ENCODE measurements at places on chromosomes 2 and 18. TPM values are rescaled to one million over a fixed set of nuclear protein-coding genes. Genes with fewer than 3 reads are reported as not detected.

DNA sequence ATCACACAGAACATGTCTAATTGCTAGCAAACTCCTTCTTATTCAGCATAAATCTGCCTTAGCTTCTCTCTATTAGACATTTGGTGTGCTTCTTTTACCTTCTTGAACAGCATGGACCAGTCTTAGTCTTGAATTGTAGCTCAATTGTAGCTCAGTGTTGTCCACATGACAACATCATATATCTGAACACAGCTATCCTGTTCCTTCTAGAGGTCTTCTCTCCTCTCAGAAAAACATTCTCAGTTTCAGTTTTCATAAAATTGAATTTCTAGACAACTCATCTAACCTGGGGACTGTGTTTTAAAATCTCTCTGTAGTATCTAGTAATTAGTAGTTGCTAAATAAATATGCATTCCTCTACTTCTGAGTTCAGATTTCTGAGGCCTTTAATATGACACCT lies 47.6 kb downstream of the CPO start:
- DNase-seq, result no peak

DNA sequence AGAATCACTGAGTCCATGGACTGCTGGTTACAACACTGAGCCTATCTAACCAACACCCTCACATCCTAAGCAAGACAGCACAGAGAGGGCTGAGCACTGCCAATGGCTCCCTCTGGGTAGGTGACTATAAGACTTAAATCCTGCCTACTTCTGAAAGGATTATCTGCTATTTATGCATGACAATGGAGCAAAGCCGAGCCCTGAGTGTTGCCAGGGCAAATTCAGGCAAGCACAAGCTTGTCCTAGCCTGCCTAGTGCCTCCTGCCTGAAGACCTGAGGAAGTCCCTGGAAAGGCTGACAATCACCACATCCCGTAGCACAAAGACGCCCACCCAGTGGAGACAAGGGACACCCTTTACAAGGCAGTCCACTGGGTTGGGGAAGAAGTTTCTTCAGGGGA lies 129.7 kb downstream of the OSR1 start:
- no peak for DNase-seq

DNA sequence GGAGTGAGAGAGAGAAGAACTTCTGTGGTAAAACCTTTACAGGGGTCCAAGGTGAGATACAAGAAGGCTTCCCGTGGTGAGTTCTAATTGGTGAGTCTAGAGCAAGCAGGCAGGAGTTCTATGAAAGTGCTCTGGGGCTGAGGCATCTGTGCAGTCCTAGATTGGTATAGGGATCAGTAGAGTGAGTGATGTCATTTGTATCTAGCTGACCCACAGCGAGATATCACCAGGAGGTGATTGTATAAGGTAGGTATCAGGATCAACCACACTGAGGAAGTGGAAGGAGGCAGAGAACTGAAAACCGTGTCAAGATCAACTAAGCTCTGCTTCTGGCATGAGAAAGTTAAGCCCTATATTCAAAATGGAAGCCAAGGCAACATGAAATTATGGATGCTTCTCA lies 1648.9 kb upstream of the TMEFF2 start:
- no peak for DNase-seq

- DNase-seq, result no peak
Observed at GRCh38 chr2:46270384-46270783, 26.8 kb upstream of the EPAS1 start.

DNA sequence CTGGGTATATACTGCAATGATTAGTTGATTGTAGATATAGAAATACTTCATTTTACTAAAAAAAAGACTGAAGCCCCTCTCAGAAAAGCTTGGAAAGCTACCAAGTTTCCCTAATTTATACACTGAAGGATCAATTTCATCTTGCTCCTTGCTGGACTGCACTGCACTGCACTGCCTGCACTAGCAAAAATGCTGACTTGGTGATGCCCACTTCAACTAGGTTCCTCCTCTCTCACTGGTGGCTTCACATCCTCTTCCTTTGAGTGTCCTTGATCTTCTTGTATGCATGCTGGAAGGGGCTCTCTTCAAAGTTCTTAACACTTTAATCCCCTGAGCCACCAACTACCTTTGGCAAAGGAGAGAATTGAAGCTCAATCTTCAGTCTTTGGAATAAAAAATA lies 31.7 kb upstream of the ITPRID2 start:
- DNase-seq, result no peak

GRCh38 chr18:31219395-31219794 lies 56.7 kb upstream of the DSC1 start:
- no peak for DNase-seq

GRCh38 chr2:229930656-229931055 lies 8.4 kb downstream of the FBXO36 start:
- no peak for DNase-seq

GRCh38 chr18:36461551-36461987 lies 164.1 kb downstream of the FHOD3 start:
- DNase-seq, result no peak

GRCh38 chr2:60109744-60110143 lies 443.7 kb downstream of the BCL11A start:
- DNase-seq, result no peak

DNA sequence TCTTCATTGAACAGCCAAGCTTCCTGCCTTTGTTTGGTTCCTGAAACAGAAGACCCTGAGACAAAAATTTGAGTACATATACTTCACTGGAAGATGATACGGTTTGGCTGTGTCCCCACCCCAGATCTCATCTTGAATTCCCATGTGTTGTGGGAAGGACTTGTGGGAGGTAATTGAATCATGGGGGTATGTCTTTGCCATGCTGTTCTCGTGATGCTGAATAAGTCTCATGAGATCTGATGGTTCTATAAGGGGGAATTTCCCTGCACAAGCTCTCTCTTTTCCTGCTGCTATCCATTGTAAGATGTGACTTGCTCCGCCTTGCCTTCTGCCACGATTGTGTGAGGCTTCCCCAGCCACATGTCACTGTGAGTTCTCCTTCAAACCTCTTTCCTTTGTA lies 76.5 kb downstream of the BABAM2 start:
- DNase-seq, result no peak

DNA sequence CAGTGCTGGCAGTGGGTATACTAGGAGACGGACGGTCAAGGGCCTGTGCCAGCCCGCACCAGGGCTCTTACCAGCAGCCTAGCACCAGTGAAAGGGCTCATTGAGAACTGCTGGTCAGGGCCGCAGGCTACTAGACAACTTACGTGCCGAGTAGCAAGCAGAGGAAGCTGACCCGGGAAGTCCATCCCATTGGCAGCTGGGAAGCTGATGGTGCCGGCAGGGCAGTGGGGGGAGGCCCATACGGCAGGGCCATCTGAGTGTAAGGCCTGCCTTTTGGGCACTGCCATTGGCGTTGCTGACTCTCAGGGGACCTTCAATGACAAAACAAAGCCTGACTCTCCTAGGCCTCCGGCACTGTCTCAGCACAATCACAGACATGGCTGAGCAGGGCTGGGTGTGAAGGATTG lies 20.6 kb downstream of the EFR3B start:
- no peak for DNase-seq

DNA sequence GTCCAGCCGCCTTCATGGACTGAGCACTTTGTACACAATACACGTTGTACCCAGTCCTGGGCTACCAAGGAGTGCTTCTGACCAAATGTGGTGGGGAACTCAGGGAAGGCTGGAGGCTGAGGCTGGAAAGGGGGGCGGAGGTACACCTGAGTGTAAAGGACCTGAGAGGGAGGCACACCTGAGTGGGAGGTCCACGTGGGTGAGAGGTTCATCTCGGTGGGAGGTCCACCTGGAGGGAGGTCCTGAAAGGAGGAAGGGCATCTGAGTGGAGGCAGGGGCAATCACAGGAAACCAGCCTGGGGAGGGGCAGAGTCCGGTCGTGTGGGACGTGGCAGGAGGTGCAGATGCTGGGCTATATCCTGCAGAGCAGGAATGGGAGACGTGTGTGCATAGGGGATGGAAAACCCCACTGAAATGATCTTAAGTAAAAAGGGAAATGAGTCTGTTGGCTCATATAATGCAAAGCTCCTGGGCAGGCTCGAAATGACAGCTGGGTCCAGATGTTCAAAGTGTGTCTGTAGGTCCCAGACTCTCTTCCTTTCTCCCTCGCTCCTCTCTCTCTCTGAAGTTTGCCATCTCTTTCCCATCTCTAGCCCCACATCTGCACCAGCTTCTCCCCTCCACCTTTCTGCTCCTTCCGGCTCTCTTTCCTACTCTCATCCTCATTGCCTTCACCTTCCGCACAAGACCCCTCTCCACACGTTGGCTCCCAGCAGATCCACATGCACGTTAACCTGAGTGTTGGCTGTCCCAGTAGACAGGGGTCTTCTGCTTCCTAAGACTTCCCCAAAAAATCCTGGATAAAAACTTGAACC lies 137.7 kb downstream of the PXDN start:
- DNase-seq, result no peak

GRCh38 chr2:198662905-198663304 lies 794.8 kb downstream of the SATB2 start:
- no peak for DNase-seq

- DNase-seq, result no peak
Observed at GRCh38 chr2:189076572-189076971, 102.4 kb downstream of the COL3A1 start.

DNA sequence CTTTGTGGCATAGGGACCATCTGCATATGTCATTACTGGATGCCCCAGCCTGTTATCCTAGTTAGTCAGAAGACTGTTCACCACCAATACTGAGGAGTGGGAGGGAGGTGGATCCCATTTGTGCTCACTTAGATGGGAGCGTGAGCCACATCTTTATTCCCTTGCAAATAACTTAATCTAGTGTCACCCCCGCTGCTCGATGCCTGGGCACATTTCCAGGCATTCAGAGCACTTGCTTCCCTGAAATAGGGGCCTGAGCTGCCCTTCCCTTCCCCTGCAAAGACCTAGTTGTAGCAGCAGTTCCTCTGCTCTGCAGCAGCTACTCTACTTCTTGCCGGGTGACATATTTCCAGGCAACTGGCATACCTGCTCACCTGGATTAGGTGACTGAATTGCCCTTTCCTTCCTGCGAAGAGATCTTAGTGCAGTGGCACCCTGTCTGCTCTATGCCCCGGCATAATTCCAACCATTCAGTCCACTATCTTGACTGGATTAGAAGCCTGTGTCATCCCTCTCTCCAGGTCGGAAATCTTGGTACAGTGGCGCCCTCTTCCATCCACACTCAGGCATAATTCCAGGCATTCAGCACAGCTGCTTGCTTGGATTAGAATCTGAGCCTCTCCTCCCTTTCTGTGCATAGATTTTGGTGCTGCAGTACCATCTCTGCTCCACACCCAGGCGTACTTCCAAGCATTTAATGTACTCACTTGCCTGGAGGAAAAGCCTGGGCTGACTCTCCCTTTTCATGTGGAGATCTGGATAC lies 1389.1 kb upstream of the TMEFF2 start:
- DNase-seq, result no peak

DNA sequence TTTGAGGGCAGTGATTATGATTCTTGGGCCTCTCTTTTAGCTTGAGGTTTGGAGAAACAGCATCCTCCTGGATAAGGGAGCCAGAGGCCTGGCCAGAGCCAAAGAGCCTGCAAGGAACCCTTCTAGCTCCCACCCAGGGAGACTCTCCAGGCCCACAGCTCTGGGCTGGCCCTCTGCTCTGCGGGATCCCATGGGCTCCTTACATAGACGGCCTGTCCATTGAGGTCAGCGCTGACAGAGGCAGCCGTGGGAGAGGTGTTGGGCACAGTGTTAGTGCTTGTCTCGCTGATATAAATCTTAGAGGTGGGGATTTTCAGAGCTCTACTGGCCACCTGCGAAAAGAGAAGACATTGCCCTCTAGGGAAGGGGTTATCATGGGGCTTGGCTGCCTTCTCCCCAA lies 67.2 kb downstream of the XDH start:
- DNase-seq, result no peak

- DNase-seq, result no peak
Observed at GRCh38 chr2:195633974-195634373, 23.1 kb upstream of the SLC39A10 start.

- no peak for DNase-seq
Observed at GRCh38 chr2:200159829-200160781, 146.4 kb upstream of the SPATS2L start.

DNA sequence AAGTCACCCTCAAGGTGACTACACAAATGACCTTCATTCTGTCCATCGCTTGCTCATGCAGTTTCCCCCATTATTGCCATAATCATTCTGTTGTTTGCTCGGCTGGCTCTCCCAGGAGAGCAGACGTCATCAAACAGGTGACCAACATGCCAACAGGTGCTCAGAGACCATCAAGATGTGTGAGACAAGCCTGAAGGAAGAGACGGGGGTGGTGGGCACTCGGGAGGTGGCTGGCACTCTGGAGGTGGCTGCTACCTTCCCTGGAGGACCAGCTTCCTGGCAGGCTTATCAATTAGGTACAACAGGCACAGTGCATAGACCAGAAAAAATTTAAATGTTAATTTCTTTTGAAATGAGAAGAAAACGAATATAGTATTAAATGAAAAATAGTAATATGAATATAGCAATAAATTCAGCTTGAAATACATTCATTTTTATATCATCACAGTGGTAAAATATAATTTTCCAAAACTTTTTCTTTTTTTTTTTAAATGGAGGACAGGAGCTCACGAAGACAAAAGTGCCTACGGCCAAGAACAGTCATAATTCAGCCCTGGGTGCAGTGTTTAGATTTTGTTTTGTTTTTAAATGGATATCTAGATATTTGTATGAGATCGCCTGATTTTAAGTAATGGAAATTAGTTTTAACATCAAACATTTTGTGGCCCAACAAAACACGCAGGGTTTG lies 16.9 kb upstream of the HAAO start:
- no peak for DNase-seq

GRCh38 chr2:181844551-181845290 lies 46.8 kb upstream of the ITPRID2 start:
- DNase-seq, result no peak

Gene CHRND
- not detected for total RNA-seq

Gene EEF1B2
- total RNA-seq, result 511 TPM

Gene TEKT4
- total RNA-seq, result not detected

Gene COL3A1
- not detected for total RNA-seq

Gene UGT1A8
- total RNA-seq, result not detected

Gene CNTNAP5
- total RNA-seq, result not detected

Measured in CD4-positive, CD25-positive, alpha-beta regulatory T cell (primary cell).